Stimulated activated CD4-positive, alpha-beta T cell treated with anti-CD3 and anti-CD28 coated beads, Interleukin-12 subunit alpha, Interleukin-12 subunit beta, amount 100 ng/mL, for 48 hours (primary cell): ENCODE measurements at places on chromosomes 6 and 20.

DNA sequence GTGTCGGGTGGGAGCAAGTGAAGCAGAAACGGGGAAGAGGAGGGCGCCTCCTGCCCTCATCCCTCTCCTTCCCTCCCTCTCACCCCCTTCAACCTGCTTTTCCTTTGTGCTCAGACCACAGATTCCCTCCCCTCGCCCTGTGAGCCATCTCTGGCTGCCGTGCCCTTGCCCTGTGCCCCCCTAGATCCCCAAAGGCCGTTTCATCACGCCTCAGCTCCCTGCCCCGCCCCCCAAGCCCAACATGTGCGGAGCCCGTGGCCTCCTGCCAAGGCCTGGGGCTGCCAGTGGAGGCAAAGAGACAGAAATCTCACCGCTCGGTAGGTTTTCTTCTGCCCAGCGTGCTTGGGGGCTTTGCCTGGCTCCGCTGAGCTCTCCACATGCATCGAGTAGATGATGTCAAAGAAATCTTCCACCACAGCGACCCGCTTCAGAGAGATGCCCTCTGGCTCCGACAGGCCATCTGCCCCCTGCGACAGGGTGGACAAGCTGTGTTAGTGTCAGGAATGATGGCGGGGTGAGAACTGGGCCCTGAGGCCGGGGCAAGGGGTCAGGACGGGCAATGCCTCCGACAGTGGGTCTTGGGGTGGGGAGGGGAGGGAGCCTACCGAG lies 57.6 kb downstream of the NOL4L start:
- no peak for DNase-seq

DNA sequence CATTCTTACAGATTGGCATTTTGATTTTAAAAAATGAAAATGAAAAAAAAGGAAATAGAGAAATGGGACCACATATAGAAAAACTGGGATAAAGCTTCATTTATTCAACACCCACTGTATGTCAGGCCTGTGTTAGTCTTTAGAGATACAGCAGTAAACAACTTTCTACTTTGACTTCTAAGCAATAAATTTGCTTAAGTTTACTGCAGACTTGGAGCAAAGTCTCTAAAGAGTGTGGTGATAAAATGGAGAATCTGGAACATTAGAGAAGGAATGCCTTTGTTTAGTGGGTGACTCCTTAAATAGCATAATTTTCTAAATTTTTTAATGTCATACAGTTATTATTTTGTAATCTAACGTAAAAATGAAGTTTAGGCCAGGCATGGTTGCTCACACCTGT lies 80.7 kb upstream of the CNKSR3 start:
- no peak for DNase-seq

- DNase-seq, result no peak
Measured at GRCh38 chr20:7406671-7407070, 533.6 kb downstream of the HAO1 start.

DNA sequence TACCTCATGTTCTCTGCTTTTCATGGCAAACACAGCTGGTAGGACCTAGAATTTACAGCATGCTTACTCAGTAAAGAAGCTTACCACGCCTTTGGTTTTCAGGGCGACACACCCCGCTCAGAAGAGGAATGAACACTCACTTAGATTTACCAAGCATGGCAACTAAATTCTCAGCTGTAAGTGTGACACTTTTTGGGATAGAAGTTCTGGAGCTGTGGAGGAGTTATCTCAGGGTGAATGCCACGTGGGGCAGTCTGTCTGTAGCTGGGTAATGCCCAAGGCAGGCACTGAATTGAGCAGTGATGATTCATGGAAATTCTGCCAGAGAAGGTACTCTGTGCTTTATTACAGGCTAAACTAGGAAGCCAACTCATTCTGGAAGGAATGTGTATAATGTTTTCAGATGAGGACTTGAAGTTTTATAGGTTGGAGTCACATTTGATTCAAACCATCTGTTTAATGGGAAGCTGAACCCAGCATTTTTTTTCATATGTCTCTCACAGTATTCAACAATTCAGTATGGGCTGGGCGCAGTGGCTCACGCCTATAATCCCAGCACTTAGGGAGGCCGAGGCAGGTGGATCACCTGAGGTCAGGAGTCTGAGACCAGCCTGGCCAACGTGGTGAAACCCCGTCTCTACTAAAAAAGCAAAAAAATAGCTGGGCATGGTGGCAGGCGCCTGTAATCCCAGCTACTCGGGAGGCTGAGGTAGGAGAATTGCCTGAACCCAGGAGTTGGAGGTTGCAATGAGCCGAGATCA lies 3.5 kb upstream of the PRIM2 start:
- no peak for DNase-seq

- DNase-seq, result no peak
Measured at GRCh38 chr20:47708140-47708807, 77.0 kb downstream of the SULF2 start.

DNA sequence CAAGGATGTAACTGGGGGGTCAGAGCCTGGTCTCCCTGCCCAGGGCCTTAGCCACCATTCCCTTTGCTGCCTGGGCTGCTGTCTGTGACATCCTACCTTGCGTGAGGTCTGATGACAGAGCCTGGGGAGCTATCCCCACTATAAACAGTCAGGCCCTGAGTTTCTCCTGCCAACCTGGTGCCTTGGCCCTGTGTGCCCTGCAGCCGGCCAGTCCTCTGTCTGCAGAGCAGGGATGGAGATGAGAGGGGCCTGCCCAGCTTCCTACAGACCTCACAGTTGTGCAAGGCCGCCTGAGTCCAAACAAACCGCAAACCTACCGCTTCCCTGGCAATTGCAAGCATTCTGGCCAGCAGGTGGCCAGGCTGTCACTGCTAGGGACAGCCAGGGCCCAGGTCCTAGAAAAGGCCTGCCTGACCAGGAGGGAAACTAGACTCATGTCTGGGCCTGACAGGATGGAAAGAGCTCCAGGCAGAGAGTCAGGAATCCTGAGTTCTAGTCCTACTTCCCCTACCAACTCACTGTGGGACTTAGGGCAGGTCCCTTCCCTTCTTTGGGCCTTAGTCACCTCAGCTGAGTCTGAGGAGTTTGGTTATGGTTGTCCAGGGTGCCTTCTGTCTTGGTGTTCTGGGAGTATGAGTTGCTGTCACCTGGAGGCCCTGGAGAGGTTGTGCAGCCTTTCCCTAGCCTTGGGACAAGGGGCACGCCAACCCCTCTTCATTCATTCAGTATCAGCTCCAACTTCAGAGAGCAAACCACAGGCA lies 86.2 kb downstream of the VEGFA start:
- DNase-seq, result no peak

GRCh38 chr6:148389086-148389485 lies 46.4 kb downstream of the SASH1 start:
- DNase-seq, result no peak

GRCh38 chr6:78829407-78829806 lies 37.9 kb upstream of the IRAK1BP1 start:
- DNase-seq, result no peak

GRCh38 chr20:19256906-19257595 lies 44.6 kb downstream of the SLC24A3 start:
- DNase-seq, result no peak

GRCh38 chr20:34185766-34186620 lies 55.2 kb upstream of the ASIP start:
- no peak for DNase-seq

DNA sequence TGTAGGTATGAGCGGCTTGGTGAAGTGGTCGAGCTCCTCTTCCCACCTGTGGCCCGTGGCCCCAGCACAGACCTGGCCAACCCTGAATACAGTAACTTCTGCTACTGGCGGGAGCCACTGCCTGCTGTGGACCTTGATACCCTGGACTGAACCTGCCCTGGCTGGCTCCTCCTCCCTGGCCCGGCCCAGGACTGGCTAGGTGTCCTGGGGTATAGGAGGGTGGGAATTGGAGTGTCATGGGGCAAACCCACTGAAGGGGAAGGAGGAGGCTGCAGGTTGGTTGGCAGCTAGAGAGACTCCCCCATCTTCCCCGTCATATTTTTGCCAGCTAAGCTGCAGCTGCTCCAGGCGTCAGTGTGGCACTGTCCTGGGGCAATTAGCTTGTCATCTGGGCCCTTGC lies 7.9 kb downstream of the EMILIN3 start:
- no peak for DNase-seq

- DNase-seq, result no peak
Measured at GRCh38 chr6:143616741-143617140, 61.0 kb upstream of the PHACTR2 start.

DNA sequence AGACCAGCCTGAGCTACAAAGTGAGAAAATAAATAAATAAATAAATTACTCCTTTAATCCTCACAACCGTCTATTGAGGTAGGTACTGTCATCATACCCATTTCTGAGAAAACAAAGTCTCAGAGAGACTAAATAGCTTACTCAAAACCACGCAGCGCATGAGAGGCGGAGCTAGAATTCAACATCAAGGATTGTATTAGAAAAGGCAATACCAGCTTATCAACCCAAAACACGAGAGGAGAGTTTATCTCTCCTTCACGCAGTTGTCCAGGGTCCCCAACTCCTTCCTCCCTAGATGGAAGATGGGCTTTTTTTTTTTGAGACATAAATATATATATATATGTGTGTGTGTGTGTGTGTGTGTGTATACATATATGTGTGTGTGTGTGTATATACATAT lies 12.2 kb downstream of the HNF4A start:
- DNase-seq, result no peak
